ENCODE measurements at places on chromosomes 7 and 10.

GRCh38 chr7:39709029-39709428 is 85.7 kb downstream of the RALA start:
- no peak for DNase-seq

DNA sequence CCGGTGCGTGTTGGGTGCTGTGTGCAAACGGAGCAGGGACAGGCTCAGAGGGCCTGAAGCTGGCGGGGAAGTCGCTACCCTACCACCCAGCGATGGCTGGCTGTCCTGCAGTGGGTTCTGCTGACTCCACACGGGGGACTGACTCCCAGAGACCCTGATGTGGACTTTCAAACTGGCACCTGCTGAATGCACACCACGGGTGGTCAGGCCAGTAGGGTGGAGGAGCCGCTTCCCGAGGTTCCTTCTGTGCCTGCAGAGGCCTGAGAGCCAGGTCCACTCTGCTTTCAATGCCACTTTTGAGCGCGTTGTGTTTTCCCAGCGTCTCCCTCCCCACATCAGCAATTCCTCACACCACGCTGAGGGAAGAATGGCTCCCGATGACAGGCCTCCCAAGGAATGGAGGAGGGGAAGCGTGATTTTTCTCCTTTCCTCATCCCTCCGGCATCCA is 135.3 kb downstream of the ADARB2 start:
- DNase-seq = no peak

- DNase-seq = peak; percentile 23
These were observed 109.6 kb downstream of the WNT2 start for GRCh38 chr7:117212969-117213877.

DNA sequence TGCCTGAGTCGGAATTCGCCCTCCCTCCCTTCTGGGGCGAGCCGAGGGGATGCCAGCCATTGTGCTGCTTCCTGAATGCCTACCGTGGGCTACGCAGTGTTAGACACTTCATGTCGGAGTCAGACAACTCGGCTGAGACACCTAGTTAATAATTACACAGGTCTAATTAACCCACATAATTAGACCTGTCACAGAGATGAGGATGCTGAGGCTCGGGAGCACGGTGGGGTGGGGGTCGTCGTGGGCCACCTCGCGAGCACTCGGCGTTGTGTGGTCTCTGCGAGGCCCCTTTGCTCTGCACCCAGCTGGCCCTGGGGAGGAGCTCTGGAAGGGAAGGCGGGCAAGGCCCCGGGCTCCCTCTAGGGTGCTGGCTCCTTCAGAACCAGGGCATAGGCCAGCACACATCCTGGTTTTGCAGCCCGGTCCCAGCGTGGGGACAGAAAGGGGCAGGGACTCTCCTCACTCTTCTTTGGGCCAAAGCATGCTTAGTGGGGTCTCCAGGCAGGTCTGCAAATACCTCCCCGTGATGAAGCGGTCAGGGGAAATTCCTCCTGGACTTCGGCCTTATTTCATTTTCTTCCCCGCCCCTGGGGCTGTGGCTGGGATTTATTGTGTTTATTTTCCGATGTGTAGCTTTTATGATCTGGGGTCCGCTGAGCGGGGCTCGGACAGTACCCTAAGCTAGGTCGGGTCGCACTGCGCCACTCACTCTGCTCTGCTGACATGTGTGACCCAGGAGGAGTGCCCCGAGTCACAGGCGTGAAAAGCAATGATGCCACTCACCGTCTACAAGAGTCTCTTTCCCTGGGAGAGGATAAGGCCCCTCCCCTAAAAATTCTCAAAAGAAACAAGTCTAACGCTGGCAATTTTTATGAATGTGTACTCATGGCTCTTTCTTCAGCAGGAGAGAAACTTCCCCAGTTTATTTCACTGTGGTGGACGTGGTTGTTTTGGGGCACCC is 4.9 kb upstream of the FOXL3 start:
- DNase-seq = no peak

- DNase-seq = no peak
These were observed 187.8 kb downstream of the NPSR1 start for GRCh38 chr7:34845666-34846361.

GRCh38 chr7:81637534-81637933 is 132.3 kb downstream of the HGF start:
- DNase-seq = no peak

GRCh38 chr10:79351332-79351731 is 4.1 kb downstream of the PPIF start:
- DNase-seq = no peak

- DNase-seq = no peak
These were observed 43.3 kb downstream of the ETV1 start for GRCh38 chr7:13946181-13946580.

GRCh38 chr7:78073609-78074382 is 275.2 kb downstream of the PHTF2 start:
- no peak for DNase-seq
